Activated CD4-positive, alpha-beta T cell treated with anti-CD3 and anti-CD28 coated beads for 36 hours (primary cell): ENCODE measurements at places on chromosomes 2 and 18.

GRCh38 chr2:201795607-201796477, 10.5 kb upstream of the CDK15 start:
- DNase-seq, result peak; percentile 19

GRCh38 chr2:68812251-68812650, 58.9 kb downstream of the BMP10 start:
- no peak for DNase-seq

DNA sequence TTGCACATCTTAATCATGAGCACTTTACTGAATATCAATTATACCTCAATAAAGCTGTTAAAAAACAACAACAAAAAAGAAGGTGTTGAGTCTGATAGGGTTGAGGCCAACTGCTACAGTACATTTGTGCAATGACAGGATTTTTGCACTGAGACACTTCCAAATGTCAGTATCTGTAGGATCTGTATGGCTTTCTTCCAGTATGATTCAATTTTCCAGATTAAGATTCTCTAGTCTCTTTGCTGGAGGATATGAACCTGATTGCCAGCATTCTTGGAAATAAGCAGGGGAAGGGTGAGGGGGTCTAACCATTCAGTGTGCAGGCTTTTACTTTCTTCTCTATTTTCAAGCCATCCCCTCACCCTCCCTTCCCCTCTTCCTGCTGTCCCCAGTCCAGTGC, 85.1 kb downstream of the SEMA4F start:
- no peak for DNase-seq

GRCh38 chr2:63078852-63079606, 28.4 kb downstream of the OTX1 start:
- DNase-seq, result peak; percentile 35

DNA sequence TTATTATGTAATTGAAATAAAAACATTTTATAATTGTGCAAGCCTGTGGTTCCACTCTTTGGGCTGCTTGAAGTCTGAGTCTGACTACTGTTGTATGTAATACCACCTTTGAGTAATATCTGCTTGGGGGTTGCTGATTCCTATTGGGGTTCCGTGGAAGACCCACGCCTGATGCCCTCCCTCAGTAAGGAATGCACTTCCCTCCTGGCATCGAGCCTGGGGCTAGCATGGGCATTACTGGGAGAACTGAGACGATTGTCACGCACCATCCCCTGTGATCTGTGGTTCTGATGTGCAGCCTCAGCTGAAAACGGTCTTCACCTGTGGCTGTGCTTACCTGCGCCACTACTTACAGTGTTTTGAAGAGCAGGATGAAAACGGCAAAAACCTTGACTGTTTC, 32.7 kb upstream of the RBM44 start:
- DNase-seq, result no peak

- DNase-seq, result no peak
Measured at GRCh38 chr2:33168922-33169321, 222.2 kb downstream of the LTBP1 start.

DNA sequence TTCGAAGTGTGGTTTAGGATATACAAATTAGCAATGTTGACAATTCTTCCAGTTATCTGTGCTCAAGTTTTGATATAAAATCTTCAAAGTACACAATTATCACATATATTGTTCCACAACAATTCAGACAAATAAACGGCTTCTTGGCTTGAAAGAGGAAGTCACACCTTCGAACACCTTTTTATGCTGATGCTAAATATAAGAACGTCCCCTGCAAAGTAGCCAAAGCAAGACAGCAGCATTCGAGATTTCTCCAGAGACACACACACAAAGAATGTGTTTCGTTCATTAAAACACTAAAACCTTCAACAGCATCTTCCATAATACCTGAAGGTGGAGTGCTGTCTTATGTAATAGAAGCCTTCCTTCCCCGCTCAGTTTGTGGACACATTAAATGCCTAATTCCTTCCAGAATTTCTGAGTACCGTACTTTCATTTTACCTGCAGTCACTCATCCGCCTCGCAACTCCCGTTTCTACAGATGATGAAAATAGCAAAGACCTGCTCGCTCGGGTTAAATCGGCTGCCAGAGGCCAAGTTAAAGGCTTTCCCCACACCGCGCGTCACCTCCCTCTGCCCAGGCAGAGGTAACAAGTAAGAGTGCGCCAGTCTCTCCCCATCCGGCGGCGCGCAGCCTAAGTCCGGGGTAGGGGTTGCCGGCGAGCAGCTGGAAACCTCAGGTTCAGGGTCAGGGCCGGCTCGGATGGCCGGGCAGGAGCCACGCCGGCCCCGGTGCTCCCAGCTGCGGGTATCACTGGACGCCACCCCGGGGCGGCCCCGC, 847 bp downstream of the SERPINE2 start:
- peak; percentile 78 for DNase-seq
